Urinary bladder (tissue), 4 donors: ENCODE measurements at places on chromosomes 12 and 14. TPM values are rescaled to one million over a fixed set of nuclear protein-coding genes. Genes with fewer than 3 reads are reported as not detected.

Gene DERA
- 36.5 TPM for total RNA-seq

DNA sequence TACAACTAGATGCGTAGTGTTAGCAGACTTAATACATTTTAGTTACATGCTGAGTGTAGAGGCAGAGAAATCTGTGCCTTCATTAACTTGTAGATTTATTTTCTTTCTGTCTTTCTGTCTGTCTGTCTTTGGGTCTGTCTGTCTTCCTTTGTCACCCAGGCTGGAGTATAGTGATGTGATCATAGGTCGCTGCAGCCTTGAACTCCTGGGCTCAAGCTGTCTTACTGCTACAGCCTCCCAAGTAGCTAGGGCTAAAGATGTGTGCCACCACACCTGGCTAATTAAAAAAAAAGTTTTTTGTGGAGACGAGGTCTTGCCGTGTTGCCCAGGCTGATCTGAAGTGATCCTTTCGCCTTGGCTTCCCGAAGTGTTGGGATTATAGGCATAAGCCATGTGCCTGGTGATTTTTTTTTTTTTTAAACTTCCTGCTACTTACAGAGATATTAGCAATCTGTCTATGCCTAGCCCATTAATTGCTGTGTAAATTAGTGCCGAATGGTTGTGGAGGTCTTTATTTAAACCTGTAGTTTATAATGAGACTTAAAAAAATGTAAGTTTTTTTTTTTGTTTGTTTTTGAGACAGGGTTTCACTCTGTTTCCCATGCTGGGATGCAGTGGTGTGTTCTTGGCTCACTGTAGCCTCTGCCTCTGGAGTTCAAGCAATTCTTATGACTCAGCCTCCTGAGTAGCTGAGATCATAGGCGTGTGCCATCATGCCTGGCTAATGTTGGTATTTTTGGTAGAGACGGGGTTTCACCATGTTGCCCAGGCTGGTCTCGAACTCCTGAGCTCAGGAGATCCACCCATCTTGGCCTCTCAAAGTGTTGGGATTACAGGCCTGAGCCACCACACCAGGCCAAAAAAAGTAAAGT, 22.8 kb downstream of the ERC1 start:
- no peak for DNase-seq

DNA sequence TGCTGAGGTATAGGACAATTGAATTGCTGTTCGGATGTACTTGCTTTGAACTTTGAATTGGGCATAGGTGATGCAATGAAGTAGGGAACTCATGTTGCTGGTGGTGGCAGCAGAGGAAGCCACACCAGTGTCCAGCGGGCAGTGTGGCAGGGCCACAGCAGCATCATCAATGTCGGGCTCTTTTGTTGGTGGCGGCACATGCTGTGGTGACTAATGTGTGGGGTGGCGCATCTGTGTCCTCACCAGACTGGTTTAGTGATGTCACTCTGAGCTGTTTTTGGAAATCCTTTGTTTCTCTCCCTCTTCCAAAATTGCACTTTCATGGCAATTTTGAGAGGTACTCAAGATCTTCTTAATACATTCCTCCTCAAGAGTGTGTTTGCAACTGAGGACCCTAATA, 187.6 kb downstream of the ETNK1 start:
- DNase-seq = no peak

Gene KRT6A
- total RNA-seq = not detected

DNA sequence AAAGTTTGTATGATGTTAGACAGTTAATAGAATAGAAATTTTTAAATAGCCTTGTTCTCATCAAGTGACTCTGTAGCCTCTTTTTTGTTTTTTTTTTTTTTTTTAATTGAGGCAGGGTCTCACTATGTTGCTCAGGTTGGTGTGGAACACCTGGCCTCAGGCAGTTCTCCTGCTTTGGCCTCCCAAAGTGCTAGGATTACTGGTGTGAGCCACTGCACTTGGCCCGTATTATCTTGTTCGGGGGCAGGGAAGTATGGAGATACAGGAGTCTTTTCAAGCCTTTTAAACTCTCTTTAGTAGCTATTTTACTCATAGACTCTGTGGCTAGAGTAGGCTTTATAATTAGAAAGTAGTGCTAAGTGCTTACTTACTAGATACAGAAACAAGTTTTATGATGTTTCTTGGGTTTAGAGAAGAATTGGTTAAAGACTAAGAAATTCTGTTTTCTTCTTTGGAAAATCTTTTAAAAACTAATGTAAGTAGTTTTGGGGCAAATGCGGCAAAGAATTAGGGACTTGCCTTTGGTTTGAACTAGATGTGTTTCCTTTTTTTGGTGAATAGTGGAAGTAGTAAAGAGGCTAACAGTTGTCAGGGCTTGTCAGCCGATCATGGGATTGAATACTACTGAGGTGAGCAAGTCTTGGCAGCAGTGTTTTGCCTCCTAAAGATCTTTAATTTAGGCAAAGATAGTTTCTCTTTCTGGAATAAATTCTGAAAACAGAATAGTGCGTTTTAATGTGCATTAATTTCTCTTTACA, 31.3 kb downstream of the FBXO34 start:
- DNase-seq = no peak

- no peak for DNase-seq
These were observed 13.1 kb downstream of the NPC2 start for GRCh38 chr14:74480046-74480445.

DNA sequence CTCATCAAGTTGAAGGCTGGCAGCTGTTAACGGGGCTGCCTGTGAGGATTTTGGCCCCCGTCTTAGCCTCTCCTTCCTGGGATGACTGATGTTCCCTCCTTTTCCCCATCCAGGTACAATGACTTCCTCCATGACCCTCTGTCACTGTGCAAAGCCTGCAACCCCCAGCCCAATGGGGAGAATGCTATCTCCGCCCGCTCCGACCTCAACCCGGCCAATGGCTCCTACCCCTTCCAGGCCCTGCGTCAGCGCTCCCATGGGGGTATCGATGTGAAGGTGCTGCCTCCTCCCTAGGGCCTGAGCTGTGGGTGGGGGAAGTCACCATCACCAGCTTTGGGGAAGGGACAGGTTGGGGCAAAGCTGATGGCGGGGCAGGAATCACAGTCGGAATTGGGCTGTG, 16.1 kb downstream of the SDS start:
- no peak for DNase-seq

GRCh38 chr14:99971941-99972747, 93.1 kb upstream of the EVL start:
- DNase-seq = no peak

- DNase-seq = no peak
These were observed 56.5 kb downstream of the WASHC3 start for GRCh38 chr12:102005256-102005655.

Gene MMP19
- 4.3 TPM for total RNA-seq
